GM12865 (cell line): ENCODE measurements at places on chromosomes 16 and 17.

GRCh38 chr17:77393274-77393600, 252.5 kb downstream of the SEC14L1 start:
- DNase-seq, result no peak

DNA sequence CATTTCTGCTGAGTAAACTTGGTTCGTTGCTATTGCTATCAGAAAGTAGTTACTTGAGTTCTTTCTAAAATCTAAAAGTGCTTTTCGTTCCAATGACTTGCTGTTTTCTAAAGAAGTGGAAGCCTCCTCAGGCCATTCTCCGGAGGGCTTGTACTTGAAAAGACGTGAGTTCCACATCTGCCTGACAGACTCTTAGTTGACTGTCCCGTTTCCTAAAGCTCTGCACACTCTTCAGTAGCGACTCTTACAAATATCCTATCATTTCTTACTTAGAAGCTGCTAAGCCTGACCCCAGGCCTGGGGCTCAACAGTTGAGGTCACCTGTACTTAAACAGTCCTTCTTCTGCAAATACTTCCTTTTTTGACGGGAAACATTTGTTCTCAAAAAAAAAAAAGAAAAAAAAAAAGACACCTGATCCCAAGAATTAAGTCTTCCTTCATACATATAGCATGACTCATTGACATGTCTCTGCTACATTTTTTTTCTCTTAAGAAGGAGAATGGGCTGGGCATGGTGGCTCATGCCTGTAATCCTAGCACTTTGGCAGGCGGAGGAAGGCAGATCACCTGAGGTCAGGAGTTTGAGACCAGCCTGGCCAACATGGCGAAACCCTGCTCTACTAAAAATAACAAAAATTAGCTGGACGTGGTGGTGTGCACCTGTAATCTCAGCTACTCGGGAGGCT, 61.5 kb downstream of the DHRS7C start:
- DNase-seq, result no peak

DNA sequence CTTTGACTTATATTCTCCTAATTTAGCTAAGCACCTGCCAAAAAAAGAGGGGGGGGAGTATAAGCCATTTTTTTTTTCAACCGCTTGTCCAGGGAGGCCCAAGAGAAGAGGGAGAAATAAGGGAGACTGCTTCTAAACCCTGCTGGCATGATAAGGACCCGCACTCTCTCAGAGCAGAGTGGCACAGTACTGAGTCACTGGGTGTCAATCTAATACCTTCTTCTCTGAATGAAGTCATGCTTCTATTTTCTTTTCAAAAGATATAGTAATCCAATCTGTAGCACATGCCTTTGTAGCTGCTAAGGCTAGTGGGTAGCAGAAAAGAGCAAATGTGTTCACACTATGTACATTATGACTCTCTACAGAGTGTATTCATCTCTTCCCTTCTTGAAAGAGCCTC, 34.9 kb upstream of the CACNG3 start:
- no peak for DNase-seq

DNA sequence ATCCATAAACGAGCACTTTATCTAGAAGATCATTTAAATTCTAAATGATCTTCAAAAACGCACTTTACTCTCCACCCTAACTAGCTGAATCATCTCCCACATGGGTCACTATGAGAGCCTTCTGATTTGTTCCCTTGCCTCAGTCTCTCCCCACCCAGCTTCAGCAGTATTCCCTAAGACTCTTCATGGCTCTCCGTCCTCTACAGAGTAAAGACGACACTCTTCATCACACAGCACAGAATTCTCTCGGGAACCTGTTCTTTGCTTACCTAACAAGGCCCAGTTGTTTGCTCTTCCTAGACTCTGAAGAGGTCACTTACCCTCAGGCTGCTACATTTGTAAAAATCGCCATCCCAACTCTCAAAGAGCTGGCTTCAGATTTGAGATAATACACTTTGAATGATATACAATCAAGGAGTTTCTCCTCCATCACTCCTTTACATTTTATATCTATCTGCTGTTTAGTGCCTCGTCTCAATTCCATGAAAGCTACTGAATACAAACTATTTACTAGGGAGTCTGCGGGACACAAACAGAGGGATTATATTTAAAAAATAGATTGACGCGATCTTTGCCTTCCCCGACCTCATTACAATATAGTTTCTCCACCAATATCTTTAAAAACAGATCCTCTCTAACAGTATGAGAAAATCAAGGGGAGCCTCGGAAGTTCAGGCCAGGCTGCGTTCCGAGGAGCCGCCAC, 511 bp upstream of the LIG3 start:
- no peak for DNase-seq

GRCh38 chr17:31509095-31509804, 117.8 kb downstream of the RAB11FIP4 start:
- DNase-seq, result no peak

- DNase-seq, result no peak
These were observed 27.5 kb downstream of the ZFHX3 start for GRCh38 chr16:73020409-73020884.

DNA sequence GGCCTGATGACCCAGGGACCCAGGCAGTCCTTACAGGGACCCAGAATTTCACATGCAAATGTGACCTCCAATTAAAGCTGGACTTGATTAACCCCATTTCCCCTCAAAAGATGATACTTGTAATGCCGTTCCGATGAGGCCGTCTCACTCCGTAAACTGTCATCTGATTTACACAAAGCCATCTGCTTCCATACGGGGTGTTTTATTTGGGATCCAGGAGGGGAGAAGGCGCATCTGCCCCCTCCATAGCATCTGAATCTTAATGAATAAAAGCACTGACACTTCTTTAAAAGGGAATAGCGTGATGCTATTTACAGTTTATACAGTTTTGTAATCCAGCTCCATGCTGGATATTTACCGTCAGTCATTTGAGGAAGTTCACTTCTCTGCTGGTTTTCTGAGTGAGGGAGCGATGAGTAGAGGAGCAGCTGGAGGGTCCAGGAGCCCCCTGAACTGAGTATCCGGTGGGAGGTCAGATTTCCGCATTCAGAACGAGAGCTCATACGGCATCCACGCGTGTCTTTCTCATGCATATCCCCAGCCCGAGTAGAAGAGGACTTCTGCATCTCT, 452.7 kb downstream of the WWOX start:
- DNase-seq, result no peak

DNA sequence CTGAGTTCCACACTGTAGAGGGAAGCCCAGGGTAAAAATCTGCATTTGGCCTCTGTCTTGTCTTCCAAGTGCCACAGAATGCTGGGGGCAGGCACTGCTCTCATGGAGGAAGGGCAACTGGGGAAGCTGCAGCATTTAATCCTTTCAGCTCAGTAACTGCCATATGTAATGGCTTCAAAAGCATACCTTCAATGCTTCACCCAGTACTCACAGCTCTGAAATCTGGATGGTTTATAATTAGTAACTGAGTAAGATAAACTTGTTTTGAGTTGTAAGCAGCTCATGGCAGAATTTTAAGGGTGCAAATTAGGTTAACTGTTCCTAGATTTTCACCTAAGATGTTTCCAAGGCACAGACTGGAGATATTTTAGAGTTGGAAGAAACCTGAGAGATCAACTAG, 24.5 kb downstream of the PMP22 start:
- no peak for DNase-seq

- no peak for DNase-seq
These were observed 12.3 kb downstream of the DLG4 start for GRCh38 chr17:7207120-7208001.
